Metanephros (tissue), 2 donors: ENCODE measurements at places on chromosomes 7 and 10. TPM values are rescaled to one million over a fixed set of nuclear protein-coding genes. Genes with fewer than 3 reads are reported as not detected.

TMEM140 gene
- 8.9 TPM for total RNA-seq

PMS2 gene
- 20.1 TPM for total RNA-seq

STOX1 gene
- 5.4 TPM for total RNA-seq

C7orf57 gene
- 0.29 TPM for total RNA-seq

STEAP1B gene
- 1.5 TPM for total RNA-seq

RASSF4 gene
- 24.1 TPM for total RNA-seq

WEE2 gene
- total RNA-seq, result 0.23 TPM

TDRD1 gene
- total RNA-seq, result 0.06 TPM
